ENCODE measurements at places on chromosomes 11 and 22. TPM values are rescaled to one million over a fixed set of nuclear protein-coding genes. Genes with fewer than 3 reads are reported as not detected.

The DEUP1 gene
- 0.14 TPM for total RNA-seq

The ASCC2 gene
- 60.7 TPM for total RNA-seq

The FAM118A gene
- total RNA-seq, result 76.3 TPM

GRCh38 chr11:10459029-10459970 is 4.2 kb downstream of the AMPD3 start:
- no peak for DNase-seq

The SMTNL1 gene
- not detected for total RNA-seq
